M059J (cell line): ENCODE measurements at places on chromosomes 2 and 18.

DNA sequence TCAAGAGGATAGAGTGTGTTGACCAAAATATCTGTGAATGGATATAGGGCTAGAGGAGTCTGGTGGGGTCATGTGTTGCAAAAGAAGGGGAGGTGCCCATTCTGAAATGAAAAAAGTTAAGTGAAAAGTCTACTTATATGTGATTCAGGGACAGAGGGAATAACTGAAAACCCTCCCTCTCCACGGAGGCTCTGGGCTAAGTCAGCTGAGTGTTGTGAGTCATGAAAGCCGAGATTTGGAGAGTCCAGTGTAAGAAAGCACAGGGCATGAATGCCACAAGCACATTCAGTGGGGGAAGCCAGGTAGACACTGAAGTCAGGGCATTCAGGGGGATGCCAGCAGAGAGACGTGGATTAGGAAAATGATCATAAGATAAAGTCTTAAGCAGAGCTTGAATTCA lies 871.9 kb downstream of the TSN start:
- DNase-seq: no peak

DNA sequence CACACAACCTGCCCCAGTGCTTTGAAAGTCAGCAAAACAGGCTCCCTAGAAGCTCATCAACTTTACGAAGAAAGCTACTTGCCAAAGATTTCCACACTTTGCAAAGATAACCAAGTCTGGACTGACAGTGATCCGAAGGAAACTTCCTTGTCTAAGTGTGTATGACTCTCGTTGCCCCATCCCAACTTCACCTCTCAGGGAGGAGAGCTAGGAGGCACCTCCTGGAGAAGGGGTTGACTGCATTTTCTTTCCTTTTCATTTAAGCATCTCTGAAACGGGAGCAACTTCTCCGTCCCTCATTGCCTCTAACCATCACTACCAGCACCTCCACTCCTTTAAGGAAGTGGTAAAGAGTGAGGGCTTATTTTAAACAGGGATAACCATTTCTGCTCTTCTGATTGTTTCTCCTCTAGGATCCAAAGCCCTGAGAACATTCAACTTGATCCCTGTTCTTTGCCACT lies 7.0 kb downstream of the ZEB2 start:
- no peak for DNase-seq

- peak; percentile 27 for DNase-seq
These were observed 23.3 kb upstream of the ROCK1 start for GRCh38 chr18:21134895-21135294.

GRCh38 chr2:74576863-74577229 lies 22.3 kb downstream of the DOK1 start:
- DNase-seq: peak; percentile 55

- DNase-seq: peak; percentile 16
These were observed 64.9 kb upstream of the CAPN13 start for GRCh38 chr2:30871980-30872789.

DNA sequence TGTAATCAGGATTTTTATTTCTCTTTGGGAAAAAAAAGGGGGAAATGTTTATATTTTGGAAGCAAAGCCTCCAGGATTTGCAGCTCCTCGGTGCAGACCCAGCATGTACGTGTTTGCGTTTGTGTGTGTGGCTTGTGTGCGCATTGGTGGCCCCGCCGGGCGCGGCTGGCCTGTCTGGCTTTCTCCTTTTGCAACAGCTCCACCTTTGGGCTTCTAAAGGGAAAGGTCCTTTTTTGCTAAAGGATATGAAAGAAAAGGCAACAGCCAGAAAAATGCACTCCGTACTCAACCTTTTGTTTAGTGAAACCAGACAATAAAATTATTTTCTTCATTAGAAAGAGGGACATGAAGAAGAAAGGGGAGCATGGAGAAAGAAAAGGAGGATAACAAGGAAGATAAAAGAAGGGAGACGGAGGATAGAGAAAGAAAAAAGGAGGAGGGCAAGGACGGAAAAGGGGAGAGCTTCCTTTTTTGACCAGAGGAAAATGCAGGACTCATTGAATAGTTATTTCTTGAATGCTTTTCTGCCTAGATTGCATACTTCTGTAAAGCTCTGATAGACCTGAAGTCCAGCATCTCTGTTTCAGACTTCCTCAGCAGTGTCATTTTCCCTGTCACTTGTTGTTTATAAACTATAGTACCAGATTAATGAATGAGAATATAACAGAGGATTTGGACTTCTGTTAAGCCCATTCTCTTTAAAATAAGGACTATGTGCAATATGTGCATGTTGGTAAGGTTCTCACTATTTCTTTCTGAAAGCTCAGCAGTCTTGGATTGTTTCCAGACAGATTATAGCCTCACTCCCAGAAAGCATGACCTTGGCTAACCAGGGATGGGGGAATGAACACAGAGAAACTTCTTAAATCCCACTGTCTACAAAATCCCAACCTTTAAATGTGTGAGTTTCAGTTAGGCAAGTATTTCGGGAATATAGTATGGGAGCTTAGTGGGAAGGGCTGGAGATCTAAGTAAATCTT lies 563.1 kb upstream of the PIK3C3 start:
- peak; percentile 69 for DNase-seq

- DNase-seq: peak; percentile 6
These were observed 1464.9 kb downstream of the SUCLG1 start for GRCh38 chr2:82994151-82994550.

DNA sequence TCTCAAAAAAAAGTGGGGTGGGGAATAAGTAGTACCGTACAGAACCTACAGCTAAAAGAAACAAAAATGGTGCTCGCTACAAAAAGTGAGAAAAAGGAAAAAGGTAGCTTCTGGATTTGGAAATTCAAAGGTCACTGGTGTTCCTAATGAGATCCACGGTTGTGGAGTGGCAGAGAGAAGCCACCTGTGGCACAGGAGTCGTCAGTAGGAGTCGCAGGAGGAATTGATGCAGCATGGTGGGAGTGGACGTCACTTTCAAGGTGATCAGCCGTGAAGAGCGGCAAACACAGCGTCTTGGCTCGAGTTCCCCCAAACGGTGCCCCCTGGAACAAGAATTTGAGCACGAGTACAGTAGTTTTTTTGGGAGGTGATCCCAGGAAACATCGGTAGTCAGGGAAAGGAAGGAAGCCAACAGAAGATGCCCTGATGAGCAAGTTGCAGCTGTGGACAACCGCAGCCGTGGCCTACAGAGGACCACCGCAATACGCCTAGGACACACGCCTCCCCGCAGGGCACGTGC lies 1.4 kb upstream of the TTL start:
- no peak for DNase-seq

DNA sequence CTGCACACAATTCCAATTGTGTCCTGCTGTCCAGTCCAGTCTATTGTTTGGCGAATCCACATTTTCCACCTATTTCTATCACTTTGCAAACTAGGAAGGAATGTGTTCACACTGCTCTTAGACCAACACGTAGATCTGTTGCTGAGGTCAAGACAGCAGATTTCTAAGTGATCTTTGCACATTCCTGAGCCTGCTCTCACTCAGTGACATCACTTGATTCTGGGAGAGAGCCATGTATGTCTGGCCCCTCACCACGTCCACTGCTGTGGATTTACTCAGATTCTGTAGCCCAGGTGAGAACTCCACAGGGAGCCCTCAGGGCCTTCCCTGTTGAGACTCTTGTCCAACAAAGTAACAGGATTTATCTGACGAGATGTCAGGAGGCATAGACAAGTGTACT lies 317.2 kb downstream of the TSN start:
- no peak for DNase-seq

DNA sequence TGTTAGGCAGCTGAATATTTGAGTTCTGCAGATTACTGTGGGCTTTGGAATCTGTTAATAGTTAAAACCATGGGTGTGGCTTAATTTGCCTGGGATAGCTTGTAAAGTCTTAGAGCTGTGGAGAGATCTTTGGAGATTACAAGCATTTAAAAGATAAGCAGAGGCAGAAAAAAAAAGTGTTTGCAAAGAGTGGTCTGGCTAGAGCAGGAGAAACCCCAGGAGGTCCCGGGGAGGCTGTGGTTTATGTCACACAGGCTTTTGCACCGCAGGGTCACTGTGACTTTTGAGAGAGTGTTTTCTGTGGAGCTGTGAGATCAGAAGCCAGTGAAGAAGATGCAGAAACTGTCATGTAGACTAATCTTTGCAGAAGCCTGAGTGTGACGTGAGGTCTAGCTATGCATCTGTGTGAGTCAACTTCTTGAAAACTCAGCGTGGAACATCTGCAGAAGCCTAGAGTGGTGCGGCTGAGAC lies 49.0 kb downstream of the SETBP1 start:
- DNase-seq: peak; percentile 28

GRCh38 chr2:48434101-48434500 lies 95.9 kb upstream of the STON1 start:
- DNase-seq: no peak

DNA sequence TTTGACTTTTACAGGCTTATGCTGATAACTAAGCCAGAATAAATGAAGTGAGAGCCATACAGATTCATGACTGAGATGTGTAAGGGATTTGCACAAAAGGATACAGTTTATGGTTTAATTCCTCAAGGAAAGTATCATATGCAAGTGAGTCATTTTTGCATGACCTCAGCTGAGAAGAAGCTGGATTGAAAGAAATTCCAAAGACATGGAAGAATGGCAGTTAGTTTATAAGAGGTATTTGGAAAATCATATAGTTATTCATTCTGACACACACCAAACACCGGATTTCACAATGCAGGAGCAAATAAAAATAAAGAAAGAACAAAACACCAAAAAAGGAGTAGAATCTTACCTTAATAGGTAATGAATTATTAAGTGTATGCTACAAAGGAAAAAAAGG lies 83.2 kb upstream of the RND3 start:
- peak; percentile 85 for DNase-seq

- peak; percentile 93 for DNase-seq
These were observed 118.1 kb upstream of the EPAS1 start for GRCh38 chr2:46179037-46179621.

DNA sequence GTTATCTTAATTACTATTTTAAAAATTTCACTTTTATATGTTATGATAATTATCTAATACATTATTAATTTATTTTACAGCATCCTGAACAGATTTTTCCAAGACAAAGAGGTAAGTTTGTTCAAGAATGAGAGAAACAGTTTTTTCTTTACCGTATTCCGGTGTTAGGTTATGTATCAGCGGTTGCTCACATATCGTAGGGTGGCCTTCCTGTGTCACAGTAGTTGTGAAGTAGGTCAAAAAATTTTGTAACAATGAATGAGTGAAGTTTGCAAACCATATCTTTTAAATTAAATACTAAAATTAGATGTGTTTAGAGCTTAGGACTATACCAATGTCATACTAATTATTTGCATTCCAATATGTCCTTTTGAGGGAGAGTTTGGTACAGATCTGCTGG lies 33.5 kb downstream of the MRPS9 start:
- DNase-seq: no peak

GRCh38 chr18:49277395-49278036 lies 182.9 kb downstream of the DYM start:
- peak; percentile 1 for DNase-seq
